Cardiac fibroblast (primary cell): ENCODE measurements at places on chromosomes 11 and 22.

GRCh38 chr11:27717801-27718229, 17.6 kb upstream of the BDNF start:
- peak; percentile 40 for DNase-seq

DNA sequence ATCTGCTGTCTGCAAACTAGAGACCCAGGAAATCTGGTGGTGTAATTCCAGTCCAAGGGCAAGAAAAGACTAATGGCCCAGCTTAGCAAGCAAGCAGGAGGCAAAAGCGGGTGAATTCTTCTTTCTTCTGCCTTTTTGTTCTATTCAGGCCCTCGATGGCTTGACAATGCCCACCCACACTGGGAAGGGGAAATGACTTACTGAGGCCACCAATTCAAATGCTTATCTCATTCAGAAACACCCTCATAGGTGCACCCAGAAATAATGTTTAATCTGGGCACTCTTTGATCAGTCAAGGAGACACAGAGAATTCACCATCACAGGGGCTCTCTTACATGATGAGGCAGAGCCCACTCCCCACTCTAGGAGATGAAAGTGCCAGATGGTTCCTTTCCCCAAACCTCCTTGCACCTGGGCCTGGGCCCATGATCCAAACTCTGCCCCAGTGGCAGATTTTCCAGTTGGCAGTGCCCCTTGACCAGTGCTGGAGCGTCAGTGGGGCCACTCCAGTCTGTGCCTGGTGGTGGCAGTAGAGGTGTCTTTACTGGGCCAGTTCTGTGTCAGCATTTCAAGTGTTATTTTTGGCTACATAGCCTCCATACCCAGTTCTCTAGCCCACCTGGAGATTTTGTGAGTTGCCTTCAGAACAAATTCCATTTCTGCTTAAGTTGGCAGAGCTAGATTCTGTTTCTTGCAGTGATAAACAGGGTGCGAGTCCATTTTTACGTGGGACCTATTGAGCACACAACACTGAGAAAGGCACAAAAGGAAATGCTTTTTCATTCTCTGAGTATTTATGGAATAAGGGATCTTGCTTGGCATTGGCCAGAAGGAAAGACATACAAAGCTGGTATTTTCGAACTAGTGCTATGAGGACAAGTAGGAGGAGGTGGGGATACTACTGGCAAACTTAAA, 7.5 kb downstream of the ELMOD1 start:
- DNase-seq, result peak; percentile 21

- no peak for DNase-seq
Observed at GRCh38 chr11:21723678-21724077, 469.2 kb upstream of the ANO5 start.

GRCh38 chr22:37169947-37170688, 17.9 kb downstream of the C1QTNF6 start:
- DNase-seq, result no peak

GRCh38 chr22:41596776-41597634, 7.4 kb upstream of the PMM1 start:
- peak; percentile 60 for DNase-seq

- DNase-seq, result peak; percentile 85
Observed at GRCh38 chr22:38056969-38057891, at the start of gene PICK1. PICK1 (plus strand) TSS chr22:38057404; CDS start chr22:38057810, 406 bp downstream.

- DNase-seq, result no peak
Observed at GRCh38 chr11:102575012-102575411, 44.5 kb upstream of the MMP7 start.

DNA sequence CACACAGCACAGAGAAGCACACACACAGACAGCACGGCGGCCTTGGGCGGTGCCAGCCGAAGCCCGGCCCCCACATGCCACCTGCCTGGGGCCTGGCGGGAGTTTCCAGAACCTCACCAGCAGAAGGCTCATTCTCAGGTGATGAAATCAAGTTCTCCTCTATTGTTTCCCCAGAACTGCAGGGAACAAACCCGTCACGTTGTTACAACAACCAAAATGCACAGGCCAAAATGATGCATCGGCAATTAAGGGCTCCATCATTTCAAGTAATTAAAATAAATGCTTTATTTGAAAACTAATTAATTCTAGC, 30.8 kb downstream of the GNB1L start:
- DNase-seq, result no peak

DNA sequence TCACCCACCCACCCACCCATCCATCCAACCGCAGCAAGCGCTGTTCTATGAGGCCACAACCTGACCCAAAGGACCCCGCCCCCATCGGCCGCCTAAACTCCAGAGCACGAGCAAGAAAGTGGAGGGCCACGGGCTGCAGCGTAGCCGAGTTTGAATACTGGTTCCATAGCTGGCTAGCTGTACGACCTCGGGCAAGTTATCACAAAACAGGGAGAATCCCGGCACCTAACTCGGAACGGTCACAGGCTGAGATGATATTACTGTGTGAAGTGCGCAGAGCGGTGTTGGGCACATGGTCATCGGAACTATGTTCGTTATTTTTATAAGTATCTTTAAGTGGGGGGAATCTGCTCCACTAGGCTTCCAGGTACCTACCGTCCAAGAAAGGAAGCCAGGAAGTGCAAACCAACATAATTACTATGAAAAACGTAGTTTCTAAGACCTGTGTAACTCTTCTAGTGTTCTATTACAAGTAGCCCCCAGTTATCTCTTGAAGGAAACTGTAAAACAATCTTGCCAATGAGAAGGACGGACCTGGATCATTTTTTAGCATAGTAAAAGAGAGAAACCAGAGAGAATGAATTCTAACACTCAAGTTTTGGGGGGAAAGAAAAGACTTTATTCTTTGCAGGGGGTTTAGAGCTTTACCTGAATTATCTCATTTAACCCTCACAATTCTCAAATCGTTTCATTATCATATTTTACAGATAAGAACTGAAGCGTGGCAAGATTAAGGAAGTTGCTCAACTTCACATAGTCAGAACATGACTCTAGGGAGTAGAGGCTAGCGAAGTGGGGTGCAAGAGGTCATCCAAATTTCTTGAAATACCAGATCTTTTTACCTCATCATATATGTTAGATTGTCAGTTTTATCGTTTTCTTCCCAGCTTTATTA, 663 bp upstream of the BUD13 start:
- DNase-seq, result no peak

DNA sequence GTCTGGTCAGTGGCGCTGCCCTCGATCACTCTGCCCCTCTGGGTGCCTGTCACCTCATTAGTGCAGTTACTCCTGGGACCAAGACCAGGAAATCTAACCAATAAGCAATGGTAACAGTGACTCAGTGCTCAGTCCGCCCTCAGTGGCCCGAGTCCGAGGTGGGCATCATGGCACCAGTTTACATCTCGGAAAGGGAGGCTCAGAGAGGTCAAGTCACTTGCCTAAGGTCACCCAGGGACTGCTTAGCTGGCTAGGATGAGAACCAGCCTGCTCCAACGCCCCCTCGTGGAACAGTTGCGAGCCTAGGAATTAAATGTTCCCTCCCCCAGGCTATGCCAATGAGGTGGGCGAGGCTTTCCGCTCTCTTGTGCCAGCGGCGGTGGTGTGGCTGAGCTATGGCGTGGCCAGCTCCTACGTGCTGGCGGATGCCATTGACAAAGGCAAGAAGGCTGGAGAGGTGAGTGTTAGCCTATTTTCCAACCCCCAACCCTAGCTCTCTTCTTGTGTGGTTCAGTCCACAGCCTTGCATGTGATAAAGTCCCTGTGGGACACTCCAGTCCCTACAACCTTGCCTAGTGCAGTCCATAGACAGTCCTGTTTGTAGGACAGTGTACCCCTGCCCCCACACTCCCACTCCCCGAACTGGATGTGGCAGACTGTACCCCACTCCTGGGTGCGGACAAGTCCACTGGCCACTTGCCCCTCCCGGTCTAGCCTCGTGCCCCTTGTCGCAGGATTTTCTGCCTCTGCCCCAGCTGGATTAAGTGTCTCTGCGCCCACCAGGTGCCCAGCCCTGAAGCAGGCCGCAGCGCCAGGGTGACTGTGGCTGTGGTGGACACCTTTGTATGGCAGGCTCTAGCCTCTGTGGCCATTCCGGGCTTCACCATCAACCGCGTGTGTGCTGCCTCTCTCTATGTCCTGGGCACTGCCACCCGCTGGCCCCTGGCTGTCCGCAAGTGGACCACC, 1.1 kb downstream of the MTFP1 start:
- peak; percentile 84 for DNase-seq

GRCh38 chr11:128814856-128815705, 52.0 kb downstream of the KCNJ1 start:
- DNase-seq, result peak; percentile 84
